ENCODE measurements at places on chromosomes 12 and 14. TPM values are rescaled to one million over a fixed set of nuclear protein-coding genes. Genes with fewer than 3 reads are reported as not detected.

The FUT8 gene
- total RNA-seq: 13.5 TPM

The RERGL gene
- not detected for total RNA-seq

GRCh38 chr12:103548622-103549601, 38.2 kb upstream of the STAB2 start:
- DNase-seq: peak; percentile 67

DNA sequence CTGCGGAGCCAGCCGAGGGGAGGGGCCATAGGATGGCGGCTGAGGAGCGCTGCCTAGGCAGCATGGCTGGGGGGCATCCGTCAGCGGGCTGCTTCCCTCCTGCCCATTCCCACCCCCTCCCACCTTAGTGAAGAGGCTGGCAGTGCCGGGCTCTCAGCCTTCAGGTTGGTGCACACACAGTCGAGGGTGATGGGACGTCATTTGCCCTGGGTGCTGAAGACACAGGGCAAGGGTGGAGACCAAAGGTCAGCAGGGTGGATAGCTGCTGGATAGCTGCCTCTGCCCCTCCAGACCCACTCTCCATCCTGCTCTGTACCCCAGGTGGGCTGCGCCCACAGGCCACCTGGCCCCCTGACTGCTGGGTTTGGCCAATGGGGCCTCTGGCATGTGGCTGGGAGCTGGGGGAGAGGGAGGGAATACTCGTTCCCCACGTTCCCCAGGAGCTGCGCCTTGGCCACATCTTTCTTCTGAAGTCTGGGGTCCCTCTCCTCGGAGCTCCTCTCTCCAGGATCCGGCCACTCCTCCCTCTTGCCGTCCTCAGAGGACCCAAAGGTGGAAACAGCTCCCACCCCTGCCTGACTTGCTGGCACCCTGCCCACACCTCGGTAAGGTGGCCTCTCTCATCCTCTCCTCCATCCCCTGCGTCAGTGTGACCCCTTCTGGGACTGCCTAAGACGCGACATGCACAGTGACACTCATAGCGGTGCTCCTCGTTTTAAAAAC, 11.2 kb upstream of the CDC42BPB start:
- DNase-seq: no peak
